Pulmonary artery endothelial cell (primary cell): ENCODE measurements at places on chromosomes 6 and 20. TPM values are rescaled to one million over a fixed set of nuclear protein-coding genes. Genes with fewer than 3 reads are reported as not detected.

Gene OR2H1
- not detected in 2 replicates for total RNA-seq

Gene APOBEC2
- total RNA-seq: not detected in 2 replicates

Gene ZBP1
- not detected in 2 replicates for total RNA-seq

Gene UFL1
- total RNA-seq: 21.2 and 24.4 TPM in 2 replicates

Gene HLA-DOB
- 0.49 TPM in 1 of 2 replicates, not detected in the other for total RNA-seq

Gene FOXF2
- total RNA-seq: not detected in 2 replicates

Gene RSPO3
- 0.67 and 2.8 TPM in 2 replicates for total RNA-seq

Gene NKAPL
- total RNA-seq: 0.59 and 1.2 TPM in 2 replicates

Gene MMP24
- 0.33 and 0.78 TPM in 2 replicates for total RNA-seq

Gene HTR1E
- not detected in 2 replicates for total RNA-seq

Gene SSTR4
- not detected in 2 replicates for total RNA-seq

Gene SLC35B3
- total RNA-seq: 19.3 and 24.7 TPM in 2 replicates

Gene FAM217A
- not detected in 2 replicates for total RNA-seq

Gene RAET1G
- total RNA-seq: 0.13 and 0.67 TPM in 2 replicates

Gene OOEP
- not detected in 2 replicates for total RNA-seq

Gene PRSS16
- total RNA-seq: not detected in 2 replicates

Gene WDR27
- 23.4 and 24.0 TPM in 2 replicates for total RNA-seq

Gene CCND3
- 37.6 and 64.7 TPM in 2 replicates for total RNA-seq

Gene CAP2
- total RNA-seq: 4.3 and 15.8 TPM in 2 replicates

Gene ATXN1
- total RNA-seq: 14.2 and 15.9 TPM in 2 replicates

Gene SIRPB1
- 0.73 TPM in 1 of 2 replicates, not detected in the other for total RNA-seq

Gene ELOVL4
- total RNA-seq: 0.71 and 0.99 TPM in 2 replicates

Gene ABHD16B
- not detected in 2 replicates for total RNA-seq

Gene TRDN
- total RNA-seq: not detected in 2 replicates

Gene ADAM33
- total RNA-seq: 0.07 TPM in 1 of 2 replicates, not detected in the other

Gene ARMH2
- not detected in 2 replicates for total RNA-seq

Gene HAO1
- total RNA-seq: 0.07 TPM in 1 of 2 replicates, not detected in the other

Gene CYP39A1
- total RNA-seq: 0.13 and 0.18 TPM in 2 replicates

Gene CENPW
- 22.0 and 33.6 TPM in 2 replicates for total RNA-seq

Gene UST
- total RNA-seq: 1.6 and 3.4 TPM in 2 replicates

Gene OR12D3
- total RNA-seq: not detected in 2 replicates

Gene CRISP3
- total RNA-seq: not detected in 2 replicates
